Colonic mucosa (tissue), 4 donors: ENCODE measurements at places on chromosomes 4 and X. TPM values are rescaled to one million over a fixed set of nuclear protein-coding genes. Genes with fewer than 3 reads are reported as not detected.

DNA sequence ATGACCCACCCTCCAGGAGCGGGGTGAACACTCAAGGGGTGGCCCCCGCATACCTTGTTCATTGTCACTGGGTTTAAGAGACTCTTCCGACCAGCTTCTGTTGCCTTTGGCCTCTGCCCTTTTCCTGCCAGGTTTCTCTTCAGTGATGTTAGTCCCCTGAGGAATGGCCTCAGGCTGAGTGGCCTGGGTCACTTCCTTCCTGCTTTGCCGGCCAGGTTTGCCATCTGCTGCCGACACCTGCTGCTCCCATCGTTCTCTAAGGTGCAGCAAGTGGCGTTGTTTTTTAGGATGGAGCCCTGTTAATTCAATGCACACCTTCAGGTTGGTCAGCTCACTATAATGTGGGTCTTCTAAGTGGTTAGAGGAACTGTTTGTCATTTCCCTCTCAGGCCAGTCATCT is 34.2 kb downstream of the BCOR start:
- DNase-seq, result no peak

DNA sequence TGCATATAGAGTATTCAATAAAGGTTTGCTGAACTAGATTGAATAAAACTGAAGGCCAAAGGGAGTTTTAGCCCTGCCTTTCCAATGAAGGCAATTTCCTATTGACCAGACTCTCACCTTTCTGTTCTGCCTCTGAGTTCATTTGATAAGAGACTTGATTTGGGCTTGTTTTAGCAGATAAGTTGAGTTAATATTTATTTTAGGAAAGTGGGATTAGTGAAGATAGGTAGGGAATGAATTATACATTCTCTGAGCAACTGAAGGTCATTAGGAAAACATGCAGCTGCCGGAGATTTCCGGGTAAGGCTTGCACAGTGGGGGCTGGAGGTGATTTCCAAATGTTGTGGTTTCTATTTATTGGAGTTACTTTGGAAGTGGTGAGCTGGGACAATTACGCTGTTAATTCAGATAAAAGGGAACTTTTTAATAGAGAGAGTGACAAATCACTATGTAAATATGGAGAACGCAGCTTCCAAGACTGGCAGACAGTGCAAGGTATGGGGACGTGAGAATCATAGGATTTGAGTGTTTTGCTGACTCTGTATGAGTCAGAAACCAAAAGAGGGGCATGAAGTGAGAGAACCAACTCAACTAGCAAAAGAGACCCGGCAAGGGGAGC is 553.6 kb upstream of the BOD1L1 start:
- no peak for DNase-seq

DNA sequence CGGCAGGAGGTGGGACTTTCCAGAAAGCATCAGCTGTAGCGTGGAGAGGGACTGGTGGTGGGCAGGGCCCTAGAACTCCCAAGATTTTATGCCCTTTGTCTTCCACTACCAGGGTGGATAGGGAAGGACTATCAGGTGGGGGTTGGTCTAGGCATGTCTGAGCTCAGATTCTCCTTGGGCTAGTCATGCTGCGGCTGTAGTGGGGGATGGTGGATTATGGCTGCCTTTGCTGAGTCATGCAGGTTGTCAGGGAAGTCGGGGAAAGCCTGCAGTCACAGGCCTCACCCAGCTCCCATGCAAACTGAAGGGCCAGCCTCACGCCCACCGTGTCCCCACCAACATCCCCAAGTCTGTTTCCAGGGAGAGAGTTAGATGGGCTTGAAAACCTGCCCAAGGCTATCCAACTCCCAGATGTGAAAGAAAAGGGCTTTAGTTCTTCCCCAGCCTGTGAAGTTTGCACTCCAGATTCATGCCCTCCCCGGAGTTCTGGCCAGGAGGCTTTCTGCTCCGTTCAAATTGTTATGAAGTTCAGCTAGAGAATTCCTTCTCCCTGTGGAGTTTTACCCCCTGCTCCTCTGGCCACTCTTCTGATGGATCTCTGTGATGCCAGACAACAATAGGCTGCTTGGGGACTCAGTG is 13.4 kb upstream of the MEPE start:
- no peak for DNase-seq

DNA sequence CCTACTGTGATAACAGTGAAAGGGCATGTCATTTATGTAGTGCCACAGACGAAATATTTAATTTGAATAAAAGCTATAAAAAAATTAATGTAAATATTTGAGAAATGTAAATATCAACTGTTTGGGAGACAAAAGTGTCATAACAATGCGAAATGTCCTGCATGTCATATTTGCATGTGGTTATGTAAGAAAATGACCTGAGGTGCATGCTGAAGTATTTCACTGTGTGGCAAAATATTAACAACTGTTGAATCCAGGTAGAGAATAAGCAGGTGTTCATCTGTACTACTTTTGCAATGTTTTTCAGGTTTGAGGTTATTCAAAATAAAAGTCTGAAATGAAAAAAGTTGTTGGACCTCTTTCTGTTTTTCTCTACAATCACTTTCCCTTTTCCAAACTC is 30.9 kb downstream of the PROM1 start:
- no peak for DNase-seq

DNA sequence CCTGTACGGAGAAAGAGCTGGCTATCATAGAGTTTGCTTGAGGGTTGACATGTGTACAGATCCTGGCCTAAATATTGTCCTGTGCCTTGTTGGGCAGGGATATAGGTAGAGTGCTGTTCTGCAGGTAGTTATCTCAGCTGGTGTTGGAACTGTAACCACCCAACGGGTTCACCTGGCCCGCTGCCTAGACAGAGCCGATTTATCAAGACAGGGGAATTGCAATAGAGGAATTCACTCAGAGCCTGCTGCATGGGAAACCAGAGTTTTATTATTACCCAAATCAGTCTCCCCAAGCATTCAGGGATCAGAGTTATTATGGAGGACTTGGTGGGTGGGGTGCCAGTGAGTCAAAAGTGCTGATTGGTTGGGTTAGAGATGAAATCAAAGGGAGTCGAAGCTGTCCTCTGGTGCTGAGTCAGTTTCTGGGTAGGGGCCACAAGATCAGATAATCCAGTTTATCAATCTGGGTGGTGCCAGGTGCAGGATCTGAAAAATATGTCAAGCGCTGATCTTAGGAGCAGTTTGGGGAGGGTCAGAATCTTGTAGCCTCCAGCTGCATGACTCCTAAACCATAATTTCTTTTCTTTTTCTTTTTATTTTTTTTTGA is 42.5 kb upstream of the XIAP start:
- peak; percentile 66 for DNase-seq

VSIG4 gene
- total RNA-seq, result 5.7 TPM

SH3TC1 gene
- total RNA-seq, result 10.8 TPM

PHEX gene
- not detected for total RNA-seq

FREM3 gene
- total RNA-seq, result 0.05 TPM

CCNA2 gene
- total RNA-seq, result 15.6 TPM
